ENCODE measurements at places on chromosomes 6 and 20. TPM values are rescaled to one million over a fixed set of nuclear protein-coding genes. Genes with fewer than 3 reads are reported as not detected.

DNA sequence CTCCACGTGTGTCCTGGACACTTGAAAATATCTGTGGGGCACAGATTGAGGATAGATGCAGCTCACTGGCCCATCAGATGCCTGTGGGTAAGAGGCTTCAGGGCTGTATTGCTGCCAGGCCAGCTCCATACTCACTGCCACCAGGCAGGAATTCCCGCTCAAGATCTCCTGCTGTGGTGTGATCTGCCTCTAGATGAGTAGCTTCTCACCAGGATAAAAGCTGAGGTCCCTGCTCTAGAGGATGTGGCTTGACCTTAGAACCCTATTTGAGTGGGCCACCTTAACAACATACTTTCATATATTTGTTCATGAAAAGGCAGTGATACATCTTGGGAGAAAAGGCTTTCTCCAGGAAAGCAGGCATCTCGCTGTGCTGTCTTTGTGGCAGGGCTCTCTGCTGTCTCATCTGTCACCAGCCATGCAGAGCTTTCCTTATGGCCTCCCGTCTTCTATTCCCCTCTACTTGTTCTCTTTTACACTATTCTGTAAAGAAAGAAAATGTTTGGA lies 165.7 kb upstream of the RNF217 start:
- DNase-seq = peak; percentile 34

DNA sequence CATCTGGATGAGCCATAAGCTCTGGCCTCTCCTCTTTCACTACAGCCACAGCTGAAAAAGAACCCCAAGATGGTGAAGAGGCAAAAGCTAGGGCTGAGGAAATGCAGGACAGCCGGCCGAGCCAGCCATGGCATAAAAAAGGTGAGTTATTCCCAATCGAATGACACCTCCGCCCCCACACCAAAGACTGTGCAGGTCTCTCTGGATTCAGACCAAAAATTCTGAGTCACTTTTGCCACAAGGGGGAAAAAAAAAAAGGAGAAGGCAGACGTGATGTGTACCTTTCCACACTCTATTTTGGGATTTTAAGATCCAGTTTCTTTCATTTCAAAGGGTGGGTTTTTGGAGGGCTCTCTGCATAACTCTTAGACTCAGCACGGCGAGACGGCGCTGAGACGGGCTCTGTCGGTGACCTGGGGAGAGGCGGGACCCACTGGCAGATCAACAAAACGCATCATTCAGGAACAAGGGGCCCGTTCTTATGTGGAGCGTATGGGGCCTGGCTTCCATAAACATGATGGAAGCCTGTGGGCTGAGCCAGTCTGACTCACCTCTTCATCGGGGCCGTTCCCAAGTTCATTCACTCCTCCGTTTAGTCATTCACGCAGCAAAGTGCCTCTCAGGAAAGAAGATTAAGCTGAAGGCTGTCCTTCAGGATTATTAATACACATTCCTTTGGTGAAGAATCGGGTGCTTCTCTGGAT lies 54.8 kb downstream of the NFATC2 start:
- peak; percentile 92 for DNase-seq

- no peak for DNase-seq
These were observed 14.8 kb downstream of the CDS2 start for GRCh38 chr20:5141615-5142014.

DNA sequence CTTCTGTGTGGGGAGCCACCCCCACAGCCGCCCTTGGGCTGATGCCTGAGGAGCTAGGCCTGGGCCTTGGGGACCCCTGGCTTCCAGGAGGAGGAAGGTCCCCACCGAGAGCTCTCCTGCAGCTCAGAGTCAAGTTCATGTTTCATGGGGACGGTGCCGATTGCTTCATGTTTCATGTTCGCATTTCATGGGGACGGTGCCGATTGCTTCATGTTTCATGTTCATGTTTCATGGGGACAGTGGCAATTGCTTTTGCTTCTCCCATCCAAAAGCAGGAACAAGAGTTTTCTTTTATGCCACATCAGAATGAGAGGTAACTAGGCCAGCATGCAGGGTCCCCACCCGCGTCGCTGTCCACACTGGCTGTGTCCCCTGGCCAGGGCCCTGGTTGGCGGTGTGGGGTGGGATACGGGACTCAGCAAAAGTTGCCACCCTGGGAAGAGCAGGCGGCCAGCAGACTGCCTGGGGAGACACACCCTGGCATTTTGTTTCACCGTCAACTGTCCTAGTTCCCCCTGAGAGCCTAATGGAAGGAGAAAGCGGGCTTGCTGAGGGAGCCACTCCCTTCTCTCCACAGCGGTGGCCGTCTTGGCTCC lies 46.0 kb downstream of the DACT2 start:
- DNase-seq = no peak

DNA sequence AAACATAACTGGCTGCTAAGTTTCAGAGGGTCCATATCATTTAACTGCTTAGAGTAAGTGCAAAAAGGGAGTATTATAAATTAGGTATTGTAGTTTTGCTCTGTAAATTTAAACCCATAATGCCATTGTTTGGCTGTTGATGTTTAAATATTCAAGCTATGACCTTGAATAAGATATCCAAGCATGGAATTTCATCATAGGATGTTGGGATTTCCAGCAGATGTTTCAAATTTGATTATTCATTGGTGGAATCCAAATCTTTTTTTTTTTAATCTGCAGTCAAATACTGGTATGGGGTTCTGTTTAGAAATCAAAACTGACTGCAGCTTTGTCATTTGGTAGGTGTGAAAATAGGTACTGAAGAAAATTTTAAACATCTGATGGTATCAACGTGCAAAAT lies 161.0 kb downstream of the KHDC1L start:
- no peak for DNase-seq

- DNase-seq = no peak
These were observed 43.2 kb upstream of the DDR1 start for GRCh38 chr6:30840935-30841643.

Gene CDH22
- total RNA-seq = not detected

- no peak for DNase-seq
These were observed 83.4 kb upstream of the TOP1 start for GRCh38 chr20:40945189-40945588.

Gene NOX3
- not detected for total RNA-seq

Gene KCNG1
- total RNA-seq = 6.2 TPM

Gene PERP
- 71.5 TPM for total RNA-seq

GRCh38 chr20:10798811-10799210 lies 125.0 kb upstream of the JAG1 start:
- DNase-seq = no peak

GRCh38 chr20:2042400-2042799 lies 48.5 kb upstream of the PDYN start:
- peak; percentile 74 for DNase-seq

DNA sequence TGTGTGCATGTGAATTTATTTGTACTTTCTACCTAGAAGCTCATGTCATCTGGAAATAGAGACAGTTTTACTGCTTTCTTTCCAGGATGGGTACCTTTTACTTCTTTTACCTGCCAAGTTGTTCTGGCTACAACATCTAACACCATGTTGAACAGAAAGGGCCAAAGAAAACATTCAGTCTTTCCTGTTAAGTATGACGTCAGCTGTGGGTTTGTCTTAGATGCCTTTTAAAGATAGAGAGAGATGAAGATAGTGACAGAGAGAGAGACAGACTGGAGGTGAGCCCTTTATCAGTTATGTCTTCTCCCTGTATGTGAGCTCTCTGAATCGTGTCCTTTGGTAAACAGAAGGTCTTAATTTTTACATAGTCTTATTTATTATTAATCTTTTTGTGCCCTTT lies 3.4 kb upstream of the DACT2 start:
- DNase-seq = peak; percentile 3

DNA sequence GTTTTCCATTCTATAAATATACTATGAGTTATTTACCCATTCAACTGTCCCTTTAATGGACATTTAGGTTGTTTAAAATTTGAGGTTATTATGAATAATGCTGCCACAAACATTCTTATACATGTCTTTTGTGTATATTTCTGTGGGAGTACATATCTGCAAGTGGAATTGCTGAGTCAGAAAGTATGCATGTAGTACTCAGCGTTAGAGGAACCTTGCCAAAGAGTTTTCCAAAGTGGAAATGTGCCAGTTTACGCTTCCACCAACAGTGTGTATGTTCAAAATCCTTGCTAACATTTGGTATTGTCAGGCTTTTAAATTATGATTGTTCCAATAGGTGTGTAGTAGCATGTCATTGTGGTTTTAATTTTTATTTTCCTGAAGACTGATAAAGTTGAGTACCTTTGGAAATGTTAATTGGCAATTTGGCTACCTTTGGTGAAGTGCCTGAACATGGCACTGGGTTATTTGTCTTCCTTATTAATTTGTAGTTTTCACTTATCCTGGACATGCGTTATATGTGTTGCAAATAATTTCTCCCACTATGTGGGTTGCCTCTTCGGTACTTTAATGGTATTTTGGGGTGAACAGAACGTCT lies 341.2 kb downstream of the CD83 start:
- peak; percentile 45 for DNase-seq

Data from A172 (cell line).